Midbrain (tissue), 1 donor: ENCODE measurements at places on chromosomes 1 and 21.

DNA sequence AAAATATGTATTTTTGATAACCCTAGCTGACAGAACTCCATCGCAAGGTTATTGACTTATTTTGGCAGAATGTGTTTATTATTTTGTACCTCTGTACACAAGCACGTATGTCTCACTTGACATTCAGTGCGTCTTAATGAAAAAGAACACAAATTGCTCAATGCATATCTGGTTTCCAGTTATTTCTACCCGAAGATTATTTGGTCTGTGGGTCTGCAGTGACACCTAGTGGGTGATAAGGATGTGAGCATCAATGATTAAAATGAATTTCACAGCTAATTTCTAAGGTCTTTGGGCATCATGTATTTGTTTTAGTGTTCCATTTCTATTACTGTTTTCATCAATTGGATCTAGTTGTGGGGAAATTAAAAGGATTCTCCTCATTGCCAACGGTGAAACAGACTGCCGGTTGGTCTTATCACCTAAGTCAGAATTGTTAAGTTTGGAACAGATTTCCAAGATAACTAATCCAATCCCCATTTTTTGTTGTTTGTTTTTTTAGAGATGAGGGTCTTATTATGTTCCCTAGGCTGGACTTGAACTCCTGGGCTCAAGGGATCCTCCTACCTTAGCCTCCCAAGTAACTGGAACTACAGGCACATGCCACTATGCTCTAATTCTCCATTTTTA lies 13.9 kb downstream of the DDX20 start:
- peak; percentile 64 for DNase-seq

DNA sequence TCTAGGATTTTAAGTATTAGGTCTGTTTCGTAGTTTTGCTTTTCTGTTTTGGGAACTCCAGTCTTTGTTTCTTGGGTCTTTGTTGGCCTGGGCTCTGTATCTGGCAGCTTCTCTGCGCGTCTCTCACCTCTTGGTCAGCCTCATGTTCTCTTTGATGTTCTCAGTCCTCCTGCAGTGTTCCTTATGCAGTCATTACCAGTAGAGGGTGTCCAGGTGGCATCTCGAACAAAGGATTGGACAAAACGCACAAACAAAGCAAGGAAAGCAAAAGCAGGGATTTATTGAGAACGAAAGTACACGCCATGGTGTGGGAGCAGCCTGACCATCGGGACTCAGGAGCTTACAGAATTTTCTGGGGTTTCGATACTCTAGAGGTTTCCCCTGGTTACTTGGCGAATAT lies 133.7 kb upstream of the COL6A1 start:
- DNase-seq: no peak

GRCh38 chr1:154730259-154730658 lies 122.3 kb upstream of the ADAR start:
- no peak for DNase-seq

GRCh38 chr1:246039584-246039983 lies 467.5 kb downstream of the SMYD3 start:
- DNase-seq: no peak

DNA sequence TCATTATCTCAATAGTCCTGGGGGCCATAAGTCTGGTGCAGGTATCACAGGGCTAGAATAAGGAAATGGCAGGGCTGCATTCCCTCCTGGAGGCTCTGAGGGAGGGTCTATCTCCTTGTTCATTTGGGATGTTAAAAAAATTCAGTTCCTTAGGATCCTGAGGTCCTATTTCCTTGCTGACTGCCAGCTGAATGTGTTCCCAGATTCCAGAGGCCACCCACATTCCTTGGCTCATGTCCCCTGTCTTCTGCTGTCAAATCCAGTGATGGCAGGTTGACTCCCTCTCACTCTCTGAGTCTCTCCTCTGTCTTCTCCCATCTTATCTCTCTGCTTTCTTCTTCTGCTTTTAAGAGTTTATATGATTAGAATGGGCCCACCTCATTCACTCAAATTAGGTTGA lies 400.6 kb downstream of the PTPRU start:
- DNase-seq: no peak

DNA sequence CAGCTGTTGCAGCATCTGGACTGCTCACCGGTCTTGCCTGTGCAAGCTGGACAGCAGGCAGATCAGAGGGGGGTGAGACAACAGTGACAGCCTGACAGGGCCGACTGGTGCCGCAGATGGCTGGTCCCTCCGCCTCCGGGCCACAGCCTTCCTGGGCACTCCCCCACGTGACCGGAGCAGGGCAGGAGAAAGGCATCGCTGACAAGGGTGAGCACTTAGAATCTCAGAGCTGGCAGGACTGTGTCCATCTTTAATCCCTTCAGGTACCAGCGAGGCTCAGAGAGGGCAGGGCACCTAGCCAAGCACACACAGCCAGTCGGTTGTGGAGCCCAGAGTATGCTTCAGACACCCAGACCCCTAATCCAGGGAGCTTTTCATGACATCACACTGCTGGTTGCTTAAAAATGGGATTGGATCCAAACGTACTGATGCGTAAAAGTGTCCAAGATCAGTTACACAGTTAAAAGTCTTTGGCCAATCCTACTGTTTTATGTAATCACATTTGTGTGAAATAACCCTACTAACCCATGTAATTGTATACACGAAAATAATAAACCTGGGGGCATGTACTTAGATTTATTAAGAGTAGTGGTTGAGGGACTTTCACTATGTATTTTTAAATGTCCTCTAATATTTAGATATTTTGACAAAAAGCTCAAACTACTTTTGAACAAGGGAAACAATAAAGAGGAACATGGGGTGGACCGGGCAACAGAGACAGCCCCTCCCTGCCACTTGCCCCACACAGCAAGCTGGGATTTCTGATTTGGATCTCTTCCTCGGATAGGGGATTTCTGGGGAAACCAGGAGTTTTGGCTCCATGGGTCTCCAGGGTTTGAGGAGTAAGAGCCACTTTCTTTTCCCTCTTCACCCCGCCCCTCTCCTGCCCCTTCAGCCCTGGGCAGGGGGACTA lies 758 bp upstream of the CNTN2 start:
- DNase-seq: peak; percentile 47

DNA sequence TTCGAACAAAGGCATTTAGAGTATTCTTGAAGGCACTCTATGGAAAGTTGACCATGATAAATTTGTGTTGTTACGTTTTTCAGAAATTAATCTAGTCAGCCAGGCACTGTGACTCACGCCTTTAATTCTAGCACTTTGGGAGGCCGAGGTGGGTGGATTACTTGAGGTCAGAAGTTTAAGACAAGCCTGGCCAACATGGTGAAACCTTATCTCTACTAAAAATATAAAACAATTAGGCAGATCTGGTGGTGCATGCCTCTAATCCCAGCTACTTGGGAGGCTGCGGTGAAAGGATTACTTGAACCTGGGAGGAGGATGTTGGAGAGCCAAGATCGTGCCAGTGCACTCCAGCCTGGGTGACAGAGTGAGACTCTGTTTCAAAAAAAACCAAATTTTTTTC lies 130.6 kb upstream of the BRINP3 start:
- DNase-seq: no peak

GRCh38 chr21:16509476-16509875 lies 779.7 kb downstream of the USP25 start:
- no peak for DNase-seq

DNA sequence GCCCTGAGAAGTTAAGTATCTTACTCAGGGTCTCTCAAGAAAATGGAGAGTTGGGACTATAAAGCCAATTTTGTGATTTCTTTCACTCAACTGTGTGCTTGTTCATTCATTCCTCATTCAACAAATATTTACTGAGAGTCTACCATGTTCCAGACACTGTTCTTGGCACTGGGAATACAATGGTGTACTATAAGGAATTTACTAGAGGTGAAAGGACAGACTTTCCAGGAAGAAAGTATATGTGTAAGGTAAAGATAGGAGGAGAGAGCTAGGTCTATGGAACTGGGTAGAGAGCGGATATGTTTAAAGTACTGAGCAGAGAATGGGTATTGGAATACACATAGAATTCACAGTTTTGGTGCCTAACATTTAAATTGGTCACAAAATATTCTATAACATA lies 42.3 kb downstream of the ZNHIT6 start:
- DNase-seq: no peak

- no peak for DNase-seq
These were observed 20.1 kb downstream of the SLC1A7 start for GRCh38 chr1:53122201-53122885.

DNA sequence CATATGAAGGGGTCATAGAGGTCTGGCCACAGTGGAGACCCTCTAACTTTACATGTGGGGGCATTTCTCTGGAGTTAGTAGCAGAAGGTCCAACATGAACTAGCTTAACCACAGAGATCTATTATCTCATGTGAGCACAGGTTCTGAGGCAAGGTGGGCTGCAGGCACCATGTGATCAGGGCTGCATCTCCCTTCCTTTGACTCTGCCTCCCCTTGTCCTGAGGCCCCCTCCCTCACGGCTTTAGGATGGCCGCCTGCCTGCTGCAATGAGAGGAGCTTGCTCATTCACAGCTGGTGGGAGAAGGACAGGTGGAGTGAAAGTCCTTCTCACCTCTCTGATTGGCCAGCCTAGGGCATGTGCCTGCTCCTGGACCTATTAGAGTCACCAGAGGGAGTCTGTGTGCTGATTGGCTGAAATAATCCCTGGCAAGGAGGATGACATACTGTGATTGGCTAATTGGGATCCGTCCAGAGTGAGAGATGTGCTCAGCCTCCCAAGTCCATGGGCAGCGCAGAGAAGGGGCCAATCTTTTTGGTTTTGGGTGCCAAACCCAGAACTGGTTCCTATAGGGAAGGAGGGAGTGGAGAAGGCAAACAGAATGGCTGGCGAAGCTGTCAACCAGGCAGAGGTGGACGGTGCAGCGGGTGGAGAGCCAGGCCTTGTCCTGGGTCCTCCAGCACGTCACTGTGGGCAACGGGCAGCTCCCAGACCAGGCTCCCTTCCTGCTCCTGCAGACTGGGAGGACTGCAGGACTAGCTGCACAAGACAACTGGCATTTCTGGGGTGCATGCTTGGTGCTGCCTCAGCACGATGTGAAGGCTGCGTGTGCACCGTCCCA lies 39.4 kb upstream of the C1orf174 start:
- DNase-seq: no peak

DNA sequence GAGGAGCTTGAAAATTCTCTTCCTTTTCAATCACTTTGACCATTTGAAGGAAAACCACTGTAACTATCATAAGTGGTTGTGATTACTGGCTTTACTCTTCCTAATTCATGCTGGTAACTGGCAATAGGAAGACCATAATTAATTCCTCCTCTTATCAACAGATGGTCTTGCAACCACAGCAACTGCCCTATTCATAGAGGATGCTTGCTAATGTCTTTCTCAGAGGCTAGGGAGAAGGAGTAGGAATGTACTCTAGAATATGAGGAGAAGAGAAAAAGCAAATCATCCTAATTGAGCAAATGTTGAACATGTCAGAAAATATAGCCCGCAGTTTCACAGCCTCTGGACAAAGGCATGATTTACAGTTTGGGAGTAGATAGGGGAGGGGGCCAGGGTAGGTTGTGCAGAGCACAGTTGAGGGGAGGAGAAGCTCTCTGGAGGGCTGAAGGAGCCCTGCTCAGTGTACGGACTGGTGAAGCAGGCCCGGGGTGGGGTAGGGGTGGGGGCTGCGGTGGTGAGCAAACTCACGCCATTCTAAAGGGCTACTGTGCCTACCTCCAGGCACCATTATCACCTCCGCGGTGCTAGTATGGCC lies 192.9 kb downstream of the PCP4 start:
- no peak for DNase-seq

- no peak for DNase-seq
These were observed 10.8 kb upstream of the CDA start for GRCh38 chr1:20578062-20578461.

DNA sequence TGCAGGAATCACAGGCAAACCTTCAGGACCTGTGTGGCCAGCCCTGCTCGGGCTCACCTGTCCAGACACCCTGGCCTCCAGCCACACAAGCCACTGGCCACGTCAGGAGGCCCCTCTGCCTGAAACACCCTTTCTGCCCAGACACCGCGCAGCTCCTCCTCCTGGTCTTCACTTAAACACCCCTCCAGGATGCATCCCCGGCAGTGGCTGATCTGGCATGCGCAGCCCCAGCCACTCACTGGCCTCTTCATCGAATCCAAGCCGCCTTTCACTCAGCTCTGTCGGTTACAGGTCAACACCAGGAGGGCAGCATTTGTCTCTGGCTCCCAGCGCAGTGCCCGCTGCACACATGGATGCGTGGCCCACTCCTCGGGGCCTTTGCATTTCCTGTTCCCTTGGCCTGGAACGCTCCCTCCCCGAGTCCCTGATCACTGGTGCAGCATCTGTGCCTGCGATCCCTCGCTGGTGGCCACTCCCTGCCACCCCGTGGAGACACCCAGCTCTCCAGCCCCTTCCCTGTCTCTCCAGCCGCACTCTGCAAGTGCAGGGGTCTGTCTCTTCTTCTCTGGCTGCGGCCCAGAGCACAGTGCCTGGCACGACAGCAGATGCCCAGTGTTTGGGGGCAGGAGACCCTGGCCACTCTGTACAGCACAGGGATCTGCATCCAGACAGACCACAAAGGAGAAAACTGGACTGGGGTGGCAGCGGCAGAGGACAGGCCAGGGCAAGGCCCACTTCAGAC lies 9.4 kb downstream of the TPRG1L start:
- DNase-seq: no peak

DNA sequence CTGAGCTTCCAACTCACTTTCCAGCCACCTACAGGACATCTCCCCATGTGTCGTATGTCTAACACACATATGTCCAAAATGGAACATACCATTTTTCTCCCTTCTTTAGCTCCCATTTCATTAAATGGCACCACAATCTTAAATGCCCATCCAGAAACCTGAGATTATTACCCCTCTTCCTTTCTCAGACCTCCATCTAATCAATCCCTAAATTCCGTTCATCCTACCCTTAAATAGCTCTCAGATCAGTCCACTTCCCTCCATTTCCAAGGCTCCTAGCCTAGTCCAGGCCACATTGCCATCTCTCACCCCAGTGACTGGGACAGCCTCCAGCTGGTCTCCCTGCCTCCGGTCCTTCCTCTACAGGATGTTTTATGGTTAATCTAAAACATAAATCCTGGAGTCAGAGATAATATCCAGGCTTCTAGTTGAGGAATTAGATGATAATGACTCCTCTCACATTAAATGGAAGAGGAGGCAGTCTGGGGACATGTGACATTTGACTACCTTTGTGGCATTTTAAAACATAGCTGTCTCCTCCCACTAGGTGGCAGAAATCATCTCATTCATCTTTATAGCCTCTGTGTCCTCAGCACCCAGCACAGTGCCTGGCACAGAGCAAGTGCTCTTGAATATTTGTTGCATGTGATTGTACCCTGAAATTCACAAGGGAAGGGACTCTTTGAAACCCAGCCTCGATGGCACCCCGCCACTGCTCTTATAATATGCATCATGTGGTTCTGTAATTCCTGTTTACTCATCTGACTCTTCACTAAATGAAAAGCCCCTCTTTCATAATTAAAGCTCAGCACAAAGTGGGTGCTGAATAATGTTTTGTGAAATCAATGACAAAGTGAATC lies 102.3 kb downstream of the TMEM53 start:
- DNase-seq: peak; percentile 39

- no peak for DNase-seq
These were observed 19.0 kb upstream of the AGO1 start for GRCh38 chr1:35863881-35864625.
